ENCODE measurements at places on chromosomes 5 and 9.

- peak; percentile 64 for DNase-seq
Observed at GRCh38 chr9:110104261-110104809, 103.6 kb downstream of the C9orf152 start.

DNA sequence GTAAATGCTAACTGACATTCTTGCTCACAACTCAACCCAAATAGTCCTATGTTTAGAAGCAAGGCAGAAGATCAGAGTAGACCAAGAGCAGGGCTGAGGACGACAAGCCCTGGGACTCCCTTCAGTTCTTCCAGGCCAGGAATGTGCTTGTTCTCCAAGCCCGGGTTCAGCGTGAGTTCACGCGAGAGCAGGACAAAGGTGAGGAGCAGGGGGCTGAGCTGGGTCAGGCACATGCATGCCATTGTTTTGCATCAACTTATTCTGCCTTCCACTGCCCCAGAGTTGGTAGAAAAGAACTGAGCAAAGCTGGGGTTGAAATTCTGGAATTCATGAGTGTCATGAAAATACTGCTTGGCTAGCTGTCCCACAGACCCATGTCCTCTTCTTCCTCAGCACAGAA lies 206.5 kb downstream of the PAX5 start:
- DNase-seq = no peak

DNA sequence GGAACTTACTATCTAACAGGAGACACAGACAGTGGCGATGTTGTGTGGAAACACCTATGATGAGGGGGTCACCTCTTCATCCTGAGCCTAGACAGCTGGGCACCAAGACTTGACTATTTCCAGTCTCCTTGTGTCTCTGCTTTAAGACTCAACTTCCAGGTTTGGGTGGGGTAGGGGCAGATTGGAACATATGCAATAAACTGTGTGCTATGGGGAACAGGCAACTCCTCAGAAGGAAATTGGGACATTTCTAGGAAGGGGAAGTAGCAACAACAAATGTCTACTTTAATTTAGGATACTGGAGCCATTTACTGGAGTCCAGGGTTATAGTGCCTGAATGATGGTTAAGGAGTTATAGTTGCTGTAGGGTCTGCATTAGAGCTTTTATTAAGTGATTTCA lies 57.3 kb downstream of the FGF18 start:
- no peak for DNase-seq

- peak; percentile 61 for DNase-seq
Observed at GRCh38 chr9:133773889-133774655, 35.9 kb upstream of the SARDH start.

- no peak for DNase-seq
Observed at GRCh38 chr5:67053229-67053628, 143.4 kb downstream of the CD180 start.

Data from fibroblast of upper back skin (primary cell).